ENCODE measurements at places on chromosomes 3 and 15. TPM values are rescaled to one million over a fixed set of nuclear protein-coding genes. Genes with fewer than 3 reads are reported as not detected.

AP3B2 gene
- 0.40 TPM for total RNA-seq

C2CD4B gene
- 0.26 TPM for total RNA-seq

CDHR4 gene
- 0.06 TPM for total RNA-seq

MUSTN1 gene
- not detected for total RNA-seq

CAV3 gene
- not detected for total RNA-seq
